ENCODE measurements at places on chromosomes 2 and 18.

GRCh38 chr2:69989009-69989408, 27.6 kb upstream of the ASPRV1 start:
- no peak for DNase-seq

GRCh38 chr2:104462731-104463130, 391.2 kb upstream of the POU3F3 start:
- no peak for DNase-seq

- no peak for DNase-seq
Observed at GRCh38 chr2:56531668-56532420, 348.1 kb downstream of the CCDC85A start.

GRCh38 chr2:191847764-191848163, 876 bp upstream of the CAVIN2 start:
- DNase-seq: no peak

DNA sequence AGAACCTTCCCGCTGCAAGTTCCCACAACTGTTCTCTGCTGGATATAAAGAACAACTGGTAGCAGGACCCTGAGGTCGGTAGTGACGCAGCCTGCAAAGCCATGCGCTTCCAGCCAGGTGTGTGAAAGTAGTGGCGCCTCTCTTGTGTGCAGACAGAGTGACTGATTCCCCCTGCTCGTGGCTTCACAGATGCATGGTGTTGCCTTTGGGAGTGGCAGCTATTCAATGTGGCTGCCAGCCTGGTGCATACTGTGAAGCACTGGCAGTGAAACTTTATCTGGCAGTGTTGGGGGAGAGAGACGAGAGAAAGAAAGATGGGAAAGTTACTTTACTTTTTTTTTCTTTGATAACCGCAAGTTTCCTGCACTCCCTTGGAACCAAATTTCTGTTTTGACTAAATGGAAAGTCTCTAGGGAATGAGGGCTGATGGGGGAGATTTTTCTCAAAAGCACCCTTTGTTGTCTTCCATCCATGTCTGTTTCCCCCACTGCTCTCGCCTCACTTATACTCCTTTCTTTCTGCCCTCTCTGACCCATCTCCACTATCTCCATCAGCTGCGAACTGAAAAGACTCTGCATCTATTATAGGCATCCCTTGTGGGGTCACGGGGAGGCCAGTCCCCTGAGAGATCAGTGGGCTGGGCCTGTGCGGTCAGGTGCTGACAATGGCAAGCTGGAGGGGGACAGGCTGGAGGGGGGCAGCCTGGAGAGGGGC, 90.0 kb upstream of the TNP1 start:
- DNase-seq: no peak

- no peak for DNase-seq
Observed at GRCh38 chr2:217559084-217559483, 443.7 kb downstream of the TNS1 start.

- no peak for DNase-seq
Observed at GRCh38 chr2:19073522-19073921, 284.9 kb downstream of the OSR1 start.

DNA sequence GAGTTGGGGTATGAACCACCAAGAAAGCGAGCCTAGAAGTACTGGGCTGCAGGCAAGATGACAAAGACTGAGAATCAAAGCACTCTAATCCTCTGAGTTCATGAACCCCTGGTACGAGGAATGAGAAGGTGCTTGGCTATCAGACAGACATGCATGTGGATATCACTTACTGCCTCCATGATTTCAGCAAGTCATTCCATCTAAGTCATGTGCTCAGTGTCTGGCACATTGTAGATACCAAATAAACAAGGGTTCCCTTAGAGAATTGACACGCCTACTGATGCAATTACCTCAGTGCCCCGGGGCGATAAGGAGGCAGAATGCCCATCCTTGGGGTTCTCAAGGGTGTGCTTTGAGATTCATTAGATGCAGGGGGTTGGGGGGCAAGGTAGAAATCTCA, 125.6 kb upstream of the PKDCC start:
- DNase-seq: no peak

- DNase-seq: no peak
Observed at GRCh38 chr2:147373800-147374422, 470.9 kb upstream of the ACVR2A start.

DNA sequence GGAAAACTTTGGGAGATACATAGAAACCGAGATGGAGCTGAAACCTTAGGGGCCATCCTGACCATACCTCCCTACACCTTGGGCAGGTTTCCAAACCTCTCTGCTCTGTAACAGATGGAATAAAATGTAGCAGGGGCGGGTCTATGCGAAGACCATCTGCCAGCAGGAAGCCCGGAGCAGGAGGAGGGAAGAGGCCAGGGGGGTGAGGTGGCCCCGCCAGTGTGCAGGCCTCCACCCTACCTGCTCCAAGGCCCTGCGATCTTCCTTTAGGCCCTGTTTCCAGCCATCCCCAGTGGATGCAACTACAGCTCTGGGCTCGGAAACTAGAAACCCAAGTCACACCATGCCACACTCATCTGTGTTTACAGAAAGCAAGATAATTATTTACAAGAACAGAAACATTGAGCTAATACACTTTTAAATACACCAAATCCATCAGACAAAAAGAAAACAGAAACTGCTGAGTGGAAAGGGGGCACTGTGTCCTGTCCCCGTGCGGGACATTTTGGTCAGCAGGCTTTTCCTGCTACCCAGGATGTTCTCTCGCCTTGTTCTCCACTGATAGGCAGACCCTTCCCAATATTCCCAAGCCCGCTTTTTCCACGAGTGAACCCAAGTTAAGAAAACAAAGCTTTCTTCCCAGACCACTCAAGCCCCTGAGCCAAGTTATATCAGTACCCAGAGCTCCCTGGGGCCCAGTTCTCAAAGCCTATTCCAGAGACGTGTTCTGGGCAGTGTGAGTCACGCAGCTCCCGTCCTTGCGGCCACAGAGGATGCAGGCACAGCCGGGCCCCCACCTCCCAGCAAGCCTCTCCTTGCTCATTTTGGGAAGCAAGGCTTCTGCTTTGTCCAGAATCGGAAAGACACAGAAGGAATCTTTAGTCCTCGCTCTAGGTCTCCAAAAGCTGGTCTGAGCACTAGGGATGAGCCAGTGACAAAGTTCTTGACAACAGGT, 17.3 kb downstream of the CIB4 start:
- no peak for DNase-seq

DNA sequence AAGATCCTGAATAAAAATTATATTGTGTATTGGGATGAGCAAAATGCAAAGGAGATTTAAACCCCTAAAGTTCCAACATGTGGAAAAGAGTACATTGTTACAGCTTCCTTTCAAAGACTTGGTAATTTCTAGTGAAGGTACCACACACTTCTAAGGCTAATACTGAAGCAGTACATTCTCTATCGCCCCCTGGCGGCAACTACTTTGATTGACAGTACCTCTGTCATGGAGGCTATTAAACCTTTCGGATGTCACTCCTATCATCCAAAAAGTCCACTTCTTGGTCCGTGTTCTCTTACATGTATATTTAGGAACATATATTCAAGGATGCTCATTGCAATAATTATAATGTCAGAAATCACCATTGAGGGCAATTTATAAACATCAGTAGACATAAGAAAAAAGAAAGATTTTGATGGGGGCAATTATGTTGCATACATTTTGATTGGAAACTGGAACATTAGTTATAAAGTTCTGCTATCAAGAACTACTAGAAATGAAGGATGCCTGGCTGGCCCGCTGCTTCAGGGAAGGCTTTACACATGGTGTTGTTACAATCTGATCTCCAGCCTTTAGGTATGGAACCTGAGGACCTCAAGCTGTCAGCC, 601.6 kb downstream of the CPS1 start:
- DNase-seq: peak; percentile 16

GRCh38 chr2:166115589-166115988, 12.2 kb downstream of the SCN1A start:
- no peak for DNase-seq

GRCh38 chr2:148885209-148885608, 10.2 kb downstream of the KIF5C start:
- no peak for DNase-seq

- no peak for DNase-seq
Observed at GRCh38 chr2:173983391-173983871, 18.3 kb upstream of the SP3 start.

- DNase-seq: no peak
Observed at GRCh38 chr2:74290066-74290465, 53.1 kb downstream of the SLC4A5 start.

DNA sequence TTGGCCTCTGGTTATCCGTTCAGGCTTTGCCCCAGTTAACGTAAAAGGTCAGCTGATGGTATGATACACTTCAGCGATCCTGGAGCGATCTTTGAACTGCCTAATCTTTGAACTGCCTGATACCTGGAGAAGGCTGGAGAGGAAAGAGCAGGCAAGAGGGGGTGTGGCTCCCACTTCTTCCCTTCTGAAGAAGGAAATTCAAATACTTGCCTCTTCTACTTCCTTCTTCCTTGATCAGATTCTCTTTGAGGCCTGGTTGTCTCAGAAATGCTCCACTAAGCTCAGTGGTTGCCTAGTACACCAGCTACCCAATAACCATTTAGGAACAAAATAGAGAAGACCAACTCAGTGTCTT, 619 bp downstream of the GALM start:
- DNase-seq: no peak

DNA sequence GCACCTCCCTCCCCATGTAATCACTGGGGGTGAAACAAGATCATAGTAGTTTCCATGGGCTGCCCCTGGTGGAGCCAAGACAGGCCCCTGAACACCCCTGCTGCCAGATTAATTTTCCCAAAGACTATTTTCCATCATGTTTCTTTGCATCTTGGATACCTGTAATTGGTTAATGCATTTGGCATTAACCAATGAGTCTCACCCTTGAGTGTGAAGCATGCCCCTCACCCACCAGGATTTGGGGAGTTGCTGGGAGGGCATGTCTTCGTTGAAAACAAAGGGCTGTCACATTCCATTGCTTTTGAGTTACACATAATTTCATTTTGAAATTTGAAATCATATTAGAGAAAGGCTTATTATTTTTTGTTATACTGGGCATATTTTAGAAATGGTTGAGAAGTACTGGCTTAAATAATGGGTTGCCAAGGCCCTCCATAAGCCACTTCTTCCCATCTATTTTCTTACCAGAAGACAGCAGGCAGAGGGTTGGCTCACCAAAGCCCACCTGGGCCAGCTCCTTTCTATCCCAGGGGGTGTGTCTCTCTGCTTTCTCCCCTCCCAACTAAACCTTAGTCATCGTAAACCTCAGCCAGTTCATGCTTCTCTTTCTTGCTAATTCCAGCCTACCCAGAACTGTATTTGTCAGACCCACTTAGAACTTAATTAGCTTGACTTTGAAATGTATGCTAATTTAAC, 51.8 kb downstream of the ATIC start:
- DNase-seq: no peak

DNA sequence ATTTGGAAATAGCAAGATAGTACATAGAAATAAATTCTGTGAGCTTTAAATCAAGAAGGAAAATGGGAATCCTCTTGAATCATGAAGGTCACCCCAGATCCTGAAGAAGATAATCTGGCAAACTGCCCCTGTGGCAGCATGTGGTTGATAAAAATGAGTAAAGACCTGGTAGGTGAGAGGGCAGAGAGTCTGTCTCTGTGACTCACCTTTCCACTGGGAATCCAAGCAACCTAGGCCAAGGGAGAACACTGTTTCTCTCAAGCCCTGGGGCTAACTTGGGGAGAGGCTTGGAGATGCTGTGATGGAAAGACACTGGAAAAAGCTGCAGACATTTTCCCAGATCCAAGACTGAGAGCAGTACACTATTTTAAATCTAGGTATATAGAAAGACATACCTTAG, 185.8 kb upstream of the CNTNAP5 start:
- no peak for DNase-seq

DNA sequence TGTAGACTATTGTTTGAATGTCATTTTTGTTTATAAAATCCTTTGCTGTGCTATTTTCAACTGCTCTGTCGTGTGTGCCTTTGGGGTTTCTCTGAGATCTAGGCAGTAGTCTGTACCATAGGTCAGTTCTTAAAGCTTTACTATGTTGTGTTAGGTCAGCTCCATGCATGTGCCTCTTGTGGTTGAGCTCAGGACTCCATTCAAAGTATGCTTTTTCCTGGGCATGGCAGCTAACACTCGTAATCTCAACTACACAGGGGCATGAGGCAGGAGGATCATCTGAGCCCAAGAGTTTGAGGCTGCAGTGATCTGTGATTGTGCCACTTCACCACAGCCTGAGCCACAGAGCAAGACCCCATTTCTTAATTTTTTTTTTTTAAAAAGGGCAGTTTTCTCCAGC, 174.4 kb upstream of the SPHKAP start:
- DNase-seq: no peak
